ENCODE measurements at places on chromosomes 16 and 17.

DNA sequence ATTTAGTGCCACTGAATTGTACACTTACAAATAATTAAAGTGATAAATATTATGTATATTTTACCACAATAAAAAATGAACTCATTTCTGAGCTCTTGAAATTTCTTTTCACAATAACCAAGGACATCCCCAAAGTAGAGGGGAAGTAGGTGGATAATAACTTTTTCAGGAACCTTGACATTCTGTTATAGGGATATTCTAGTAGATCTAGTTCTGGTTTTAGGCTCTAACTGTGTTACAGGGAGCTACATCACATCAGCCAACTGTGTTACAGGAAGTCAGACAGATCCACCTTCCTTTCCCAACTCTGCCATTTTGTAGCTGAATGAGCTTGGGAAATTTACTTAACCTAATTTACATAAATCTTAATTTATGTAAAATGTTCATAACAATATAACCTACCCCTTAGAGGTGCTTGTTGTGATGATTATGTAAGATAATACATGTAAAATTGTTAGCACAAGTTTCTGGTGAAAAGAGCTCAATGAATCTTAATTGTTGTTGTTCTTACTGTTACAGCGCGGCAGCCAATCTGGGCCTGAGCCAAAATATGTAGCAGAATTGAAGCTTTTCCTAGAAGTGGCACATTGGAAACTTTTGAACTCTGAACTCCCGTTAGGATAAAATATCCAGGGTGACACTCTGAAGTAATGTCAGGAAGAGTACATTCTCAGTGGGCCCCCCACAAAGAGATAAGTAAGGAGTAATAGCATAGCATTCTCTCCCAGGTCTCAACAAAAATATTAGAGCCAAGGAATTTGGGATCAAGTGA, 169.8 kb downstream of the AATF start:
- no peak for DNase-seq

DNA sequence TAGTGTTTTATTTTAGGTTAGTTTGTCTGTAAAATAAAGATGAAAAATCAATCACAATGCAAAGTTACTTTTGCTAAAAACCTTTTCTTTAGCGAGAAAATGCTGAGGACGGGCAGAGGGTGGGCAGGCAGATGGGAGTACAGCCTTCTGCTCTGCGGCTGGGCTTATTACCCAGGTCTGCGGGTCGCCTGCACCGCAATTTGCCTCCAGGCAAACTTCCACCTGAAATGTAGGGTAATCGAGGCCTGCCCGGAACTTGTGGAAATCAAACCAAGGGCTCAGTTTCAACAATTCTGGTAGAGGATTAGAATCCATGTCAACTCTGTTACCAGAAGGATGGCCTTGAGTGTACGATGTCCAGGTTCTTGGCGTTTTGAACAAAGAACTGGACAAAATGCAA, 22.3 kb upstream of the MMD start:
- DNase-seq = no peak

- DNase-seq = no peak
These were observed 25.6 kb downstream of the USP22 start for GRCh38 chr17:21017256-21017655.

- DNase-seq = no peak
These were observed 142.1 kb downstream of the SEC14L1 start for GRCh38 chr17:77282524-77283515.

DNA sequence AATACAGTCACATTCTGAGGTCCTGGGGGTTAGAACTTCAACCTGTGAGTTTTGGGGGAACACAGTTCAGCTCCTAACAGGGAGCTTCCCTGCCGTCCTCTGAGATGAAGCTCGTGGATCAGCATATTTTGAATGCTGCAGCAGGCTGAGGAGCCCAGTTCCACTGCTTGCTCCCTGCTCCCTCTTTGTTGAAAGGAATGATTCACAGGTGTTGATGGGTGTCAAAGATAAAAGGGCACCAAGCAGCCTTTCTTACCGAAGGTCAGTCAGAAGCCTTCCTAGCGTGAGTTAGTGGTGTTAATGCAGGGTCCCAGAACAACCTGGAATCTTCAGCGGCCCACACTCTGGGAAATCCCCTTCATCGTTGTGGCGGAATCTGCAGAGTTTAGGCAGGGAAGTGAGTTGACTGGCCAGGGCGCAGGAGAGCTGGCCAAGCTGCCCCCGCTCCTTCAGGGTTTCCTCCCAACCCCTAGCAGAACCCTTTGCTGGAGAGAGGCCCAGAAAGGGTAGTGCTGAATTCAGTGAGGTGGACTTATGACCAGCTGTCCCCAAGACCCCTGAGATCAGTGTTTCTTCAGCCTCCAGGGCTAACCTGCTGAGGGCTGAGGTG, 114.8 kb downstream of the GNAO1 start:
- DNase-seq = no peak

GRCh38 chr16:3640207-3640606, 14.3 kb upstream of the DNASE1 start:
- no peak for DNase-seq

- no peak for DNase-seq
These were observed 626 bp downstream of the TUBB3 start for GRCh38 chr16:89923640-89924296.

DNA sequence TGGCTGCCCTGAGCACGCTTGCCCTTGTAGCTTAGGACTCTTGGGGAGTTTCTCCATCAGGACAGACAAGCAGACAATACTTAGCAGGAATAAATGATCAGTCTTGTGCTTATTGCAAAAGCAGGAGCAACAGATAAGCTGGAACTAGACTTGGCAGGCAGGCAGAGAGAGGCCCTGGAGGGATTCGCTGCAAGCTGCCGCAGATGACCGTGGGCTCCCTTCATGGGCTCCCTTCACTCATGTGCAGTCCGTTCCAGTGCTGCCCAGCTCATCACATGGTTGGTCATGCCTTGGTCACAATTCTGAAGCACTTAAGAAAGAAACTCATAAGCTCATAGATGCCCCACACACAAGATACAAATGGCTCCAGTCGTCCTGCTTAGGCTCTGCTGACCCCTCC, 2.4 kb upstream of the SLC5A10 start:
- no peak for DNase-seq

DNA sequence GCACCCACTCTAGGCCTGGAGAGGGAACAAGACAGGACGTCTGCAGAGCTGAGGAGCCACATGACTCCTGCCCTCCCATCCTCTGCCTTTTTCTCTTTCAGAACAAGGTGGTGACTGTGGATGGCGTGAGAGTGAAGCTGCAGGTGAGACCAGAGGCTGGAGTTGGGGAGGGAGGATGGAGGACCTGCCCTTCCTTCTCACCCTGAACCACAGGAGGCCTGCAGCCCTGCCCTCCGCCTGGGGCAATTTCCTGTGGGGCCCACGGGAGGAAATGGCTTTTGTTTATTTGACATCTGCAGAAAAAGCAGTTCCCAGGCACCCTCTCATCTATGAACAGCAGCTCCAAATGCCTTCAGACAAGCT, 5.1 kb downstream of the RAB37 start:
- DNase-seq = no peak

- DNase-seq = no peak
These were observed 51.0 kb upstream of the WSB1 start for GRCh38 chr17:27242951-27243350.

DNA sequence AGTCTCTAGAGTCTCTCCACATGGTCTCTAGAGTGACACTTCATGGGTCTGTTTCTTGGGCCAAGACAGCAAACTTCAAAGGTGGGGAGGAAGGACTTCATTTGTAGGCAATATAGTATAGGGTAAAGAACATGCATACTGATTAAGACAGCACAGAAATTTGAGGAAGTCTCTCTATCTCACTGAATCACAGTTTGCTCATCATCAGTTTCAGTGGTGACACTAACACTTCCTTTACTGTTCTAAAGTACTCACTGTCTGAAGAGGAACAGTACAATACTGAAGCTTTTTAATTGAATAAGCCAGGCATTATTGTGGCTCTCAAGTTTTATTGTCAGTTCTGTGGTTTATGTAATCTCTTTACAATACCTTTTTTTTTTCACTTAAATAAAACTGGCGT, 656.4 kb upstream of the CDH8 start:
- no peak for DNase-seq

GRCh38 chr17:72069586-72070202, 51.1 kb upstream of the SOX9 start:
- no peak for DNase-seq

GRCh38 chr17:35374766-35375344, 1.4 kb upstream of the SLFN11 start:
- DNase-seq = no peak

DNA sequence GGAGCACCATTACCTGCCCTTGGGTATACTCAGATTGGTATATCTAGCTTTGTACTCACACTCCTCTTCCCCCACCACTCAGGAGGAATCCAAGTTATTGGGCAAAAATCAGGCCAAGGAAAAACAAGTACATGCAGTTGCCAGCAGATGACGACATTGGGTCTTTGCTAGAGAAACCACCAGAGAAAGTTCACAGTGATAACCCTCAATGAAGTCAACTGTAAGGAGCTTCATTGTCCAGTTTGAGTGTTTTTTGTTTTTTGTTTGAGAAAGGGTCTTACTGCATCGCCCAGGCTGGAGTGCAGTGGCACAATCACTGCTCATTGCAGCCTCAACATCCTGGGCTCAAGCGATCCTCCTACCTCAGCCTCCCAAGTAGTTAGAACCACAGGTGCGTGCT, 34.6 kb upstream of the TOX3 start:
- DNase-seq = no peak

DNA sequence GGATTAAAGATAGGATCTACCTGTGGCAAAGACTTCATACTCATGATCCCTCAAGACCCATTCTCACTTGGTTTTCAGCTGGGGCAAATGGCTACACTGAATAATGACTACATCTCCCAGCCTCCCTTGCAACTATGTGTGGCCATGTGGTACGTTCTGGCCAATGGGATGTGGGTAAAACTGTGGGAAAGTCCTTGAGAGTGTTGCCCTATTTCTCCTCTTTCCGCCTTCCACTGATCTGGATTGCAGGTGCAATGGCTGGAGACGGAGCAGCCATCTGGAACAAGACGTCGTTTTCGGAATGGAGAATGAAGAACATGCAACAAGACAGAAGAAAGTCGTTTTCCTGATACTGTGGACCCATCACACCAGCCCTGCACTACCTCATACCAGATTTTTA, 48.5 kb downstream of the HAPSTR1 start:
- DNase-seq = no peak

DNA sequence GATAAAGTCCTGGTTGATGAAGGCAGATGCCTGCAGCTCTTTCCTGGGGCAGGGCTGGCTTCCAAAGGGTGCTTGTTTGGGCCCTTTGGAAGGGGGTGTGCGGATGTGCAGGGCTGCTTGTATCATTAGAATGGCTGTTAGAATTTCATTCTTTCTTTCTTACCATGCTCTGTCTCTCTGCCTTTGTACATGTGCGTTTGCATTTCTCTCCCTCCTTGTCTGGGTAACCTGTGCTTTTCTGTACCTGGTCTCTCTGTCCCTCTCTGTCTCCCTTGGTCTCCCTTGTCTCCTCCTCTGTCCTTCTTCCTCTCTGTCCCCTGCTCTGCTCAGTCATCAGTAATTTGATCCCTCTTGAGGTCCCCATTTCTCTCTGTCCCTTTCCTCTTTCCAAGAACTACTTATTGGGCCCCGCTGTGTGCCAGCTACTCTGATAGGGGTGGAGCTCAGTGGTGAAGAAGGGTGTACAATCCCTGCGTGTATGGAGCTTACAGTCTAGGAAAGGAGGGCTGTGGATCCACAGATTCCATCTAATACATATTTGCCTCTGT, 69.3 kb downstream of the PLCG2 start:
- no peak for DNase-seq
